ENCODE measurements at places on chromosomes 1 and 21.

DNA sequence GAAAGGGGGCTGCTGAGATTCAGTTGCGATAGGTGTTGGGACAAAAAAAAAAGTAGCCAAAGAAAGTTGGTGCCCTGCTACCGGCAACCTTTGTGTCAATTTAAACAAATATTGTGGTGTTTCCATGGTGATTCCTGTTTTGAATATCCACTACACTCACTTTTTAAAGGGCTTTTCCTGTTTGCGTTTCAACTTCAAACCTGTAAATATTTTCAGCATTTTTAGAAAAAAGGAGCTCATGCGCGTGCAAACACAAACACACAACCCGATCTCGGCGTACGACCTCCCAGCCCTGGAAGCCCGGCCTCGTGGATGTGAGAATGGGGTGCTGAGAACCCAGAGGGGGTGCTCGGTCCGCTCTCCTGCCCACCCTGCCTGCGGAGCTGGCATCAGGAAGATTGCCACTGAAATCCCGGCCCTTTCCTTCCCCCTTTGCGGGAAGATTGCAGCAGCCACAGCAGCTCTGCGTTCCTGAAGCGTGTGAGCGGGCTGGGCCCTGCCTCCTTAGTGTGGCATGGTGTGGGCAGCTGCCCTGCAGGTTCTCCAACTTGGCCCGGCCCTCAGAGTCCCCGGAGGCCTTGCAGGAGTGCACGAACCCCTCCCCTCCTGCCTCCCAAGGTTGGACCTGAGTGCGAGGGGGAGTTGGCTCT lies 34.8 kb downstream of the CASZ1 start:
- DNase-seq: no peak

- no peak for DNase-seq
Measured at GRCh38 chr1:224192082-224192788, 9.2 kb downstream of the DEGS1 start.

GRCh38 chr1:47684964-47685762 lies 247.3 kb downstream of the FOXD2 start:
- DNase-seq: no peak

- DNase-seq: no peak
Measured at GRCh38 chr1:45490121-45490625, 790 bp downstream of the TESK2 start.

DNA sequence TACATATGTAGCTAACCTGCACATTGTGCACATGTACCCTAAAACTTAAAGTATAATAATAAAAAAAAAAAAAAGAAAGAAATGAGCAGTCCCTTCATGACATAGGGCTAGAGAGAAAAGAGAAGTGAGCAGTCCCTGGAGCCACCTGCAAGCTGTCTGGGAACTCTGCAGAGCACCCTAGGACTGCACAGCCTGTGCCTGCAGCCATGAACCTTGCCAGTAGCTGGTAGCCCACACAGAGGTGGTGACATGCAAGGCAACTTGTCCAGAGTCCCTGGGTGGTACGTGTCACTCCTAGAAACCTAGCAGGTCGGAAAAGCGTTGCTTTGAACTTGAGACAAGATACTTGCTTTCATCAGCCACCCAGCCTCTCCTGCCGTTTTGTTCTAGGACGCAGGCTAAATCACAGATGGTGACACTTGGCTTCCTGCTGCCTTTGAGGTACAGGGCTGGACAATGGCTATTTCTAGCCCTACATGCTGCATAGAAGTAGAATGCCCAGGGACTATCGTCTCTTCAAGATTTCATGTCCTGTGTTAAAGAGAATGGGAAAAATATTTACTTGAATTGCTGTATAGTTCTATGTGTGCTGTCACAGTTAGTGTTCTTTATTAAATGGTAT lies 260.9 kb downstream of the LTN1 start:
- DNase-seq: no peak

GRCh38 chr1:7491818-7492173 lies 279.3 kb upstream of the VAMP3 start:
- no peak for DNase-seq

- DNase-seq: no peak
Measured at GRCh38 chr1:43035821-43036741, 77.4 kb upstream of the SLC2A1 start.

- DNase-seq: no peak
Measured at GRCh38 chr1:116389013-116389412, 16.0 kb downstream of the ATP1A1 start.

DNA sequence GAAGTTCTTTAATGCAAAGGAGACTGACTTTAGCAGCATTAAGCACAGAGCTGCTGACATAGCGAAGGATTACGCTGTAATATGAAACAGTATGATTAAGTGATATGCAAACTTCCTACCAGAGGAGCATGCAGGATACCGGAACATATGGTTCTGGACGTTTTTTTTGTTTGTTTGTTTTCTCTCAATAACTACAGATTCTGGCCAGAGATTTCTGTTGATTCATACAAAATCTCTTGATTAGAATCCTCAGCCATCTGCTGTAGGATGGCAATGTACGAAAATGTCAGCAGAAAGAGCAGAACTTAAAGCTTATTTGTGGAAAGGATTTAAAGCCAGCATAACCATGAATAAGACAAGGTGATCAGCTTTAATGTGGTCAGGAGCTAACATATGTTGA lies 970.7 kb downstream of the KCNT2 start:
- DNase-seq: no peak

GRCh38 chr21:37828991-37829390 lies 87.3 kb downstream of the KCNJ6 start:
- DNase-seq: no peak

GRCh38 chr21:35021546-35021945 lies 27.6 kb downstream of the RUNX1 start:
- DNase-seq: no peak

GRCh38 chr1:41806472-41807155 lies 112.1 kb downstream of the HIVEP3 start:
- peak; percentile 53 for DNase-seq

DNA sequence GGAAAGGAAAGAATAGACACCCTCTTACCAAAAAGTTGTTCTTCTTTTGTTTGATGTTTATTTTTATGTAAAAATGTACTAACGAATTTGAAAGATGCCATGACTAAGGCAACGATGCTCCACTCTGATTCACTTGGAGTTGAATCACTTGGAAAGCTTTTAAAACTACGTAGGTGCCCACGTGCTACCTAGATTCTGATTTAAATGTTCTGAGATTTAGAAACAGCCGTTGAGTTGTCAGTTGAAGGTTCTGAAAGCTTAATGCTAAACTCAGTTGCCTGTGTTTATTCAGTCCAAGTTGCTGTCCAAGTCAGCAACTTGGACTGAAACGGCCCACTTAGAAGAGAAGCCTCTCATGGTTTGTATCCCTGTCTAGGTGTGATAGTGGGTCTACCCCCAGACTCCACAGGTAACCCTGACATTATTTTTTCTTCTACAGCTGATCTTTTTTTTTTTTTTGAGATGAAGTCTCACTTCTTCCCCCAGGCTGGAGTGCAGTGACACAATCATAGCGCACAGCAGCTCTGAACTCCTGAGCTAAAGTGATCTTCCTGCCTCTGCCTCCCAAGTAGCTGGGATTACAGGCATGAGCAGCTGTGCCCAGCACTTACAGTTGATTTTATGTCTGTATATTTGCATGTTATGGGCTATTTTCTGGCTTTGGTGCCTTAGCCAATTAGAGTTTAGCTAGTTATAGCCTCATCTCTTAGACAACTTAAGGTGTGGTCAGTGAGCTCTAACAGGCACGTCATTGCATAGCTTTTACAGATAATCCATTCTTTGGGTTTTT lies 1.4 kb upstream of the VAMP4 start:
- no peak for DNase-seq

DNA sequence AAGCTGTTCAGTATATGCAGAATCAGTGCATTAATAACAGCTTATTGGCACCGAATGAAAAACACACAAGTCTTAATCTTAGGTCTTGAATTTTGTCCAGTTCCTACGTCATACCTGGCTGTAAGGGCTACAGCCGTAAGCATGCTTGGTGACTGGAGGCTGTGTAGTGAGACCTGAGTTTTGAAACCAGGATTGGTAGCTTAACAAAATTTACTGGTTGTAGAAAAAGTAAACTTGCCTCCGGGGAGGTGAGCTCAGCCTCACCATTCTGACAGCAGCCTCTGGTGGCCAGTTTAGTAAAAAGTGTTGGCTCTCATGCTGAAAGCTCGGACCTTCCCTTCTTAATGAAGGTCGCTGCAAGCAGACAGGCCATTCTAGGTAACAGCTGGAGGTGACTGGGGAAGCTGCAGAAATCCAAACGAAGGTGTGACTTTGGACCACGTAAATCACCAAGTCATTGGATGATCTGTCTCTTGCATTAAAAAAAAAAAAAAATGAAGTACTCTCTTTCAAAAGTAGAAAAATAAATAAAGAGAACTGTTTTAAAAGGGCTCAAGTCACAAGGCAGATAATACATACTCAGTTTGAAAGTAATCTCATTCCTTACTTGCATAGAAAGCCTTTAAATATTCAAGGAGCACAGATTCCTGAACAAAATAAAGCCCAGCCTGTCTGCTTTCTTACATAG lies 48.9 kb downstream of the HLCS start:
- no peak for DNase-seq

- no peak for DNase-seq
Measured at GRCh38 chr1:107559881-107560280, 405.1 kb downstream of the VAV3 start.

DNA sequence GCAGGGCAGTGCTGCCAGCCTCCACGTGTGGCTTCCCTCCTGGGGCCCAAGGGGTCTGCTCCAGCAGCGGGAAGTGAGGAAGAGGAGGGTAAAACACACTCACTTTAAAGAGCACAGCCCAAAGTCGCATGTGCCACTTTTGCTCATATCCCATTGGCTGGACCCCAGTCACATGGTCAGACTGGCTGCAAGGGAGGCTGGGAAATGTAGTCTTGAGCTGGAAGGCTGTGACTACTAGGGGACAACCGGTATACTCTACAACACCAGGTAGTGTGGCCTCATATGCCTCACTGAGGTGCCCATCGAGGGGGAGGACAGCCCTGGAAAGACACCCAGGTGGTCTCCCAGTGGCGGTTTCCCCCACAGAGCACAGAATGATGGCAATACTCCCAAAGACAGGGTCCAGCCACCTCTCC lies 45.2 kb downstream of the CAMK2N1 start:
- peak; percentile 72 for DNase-seq

DNA sequence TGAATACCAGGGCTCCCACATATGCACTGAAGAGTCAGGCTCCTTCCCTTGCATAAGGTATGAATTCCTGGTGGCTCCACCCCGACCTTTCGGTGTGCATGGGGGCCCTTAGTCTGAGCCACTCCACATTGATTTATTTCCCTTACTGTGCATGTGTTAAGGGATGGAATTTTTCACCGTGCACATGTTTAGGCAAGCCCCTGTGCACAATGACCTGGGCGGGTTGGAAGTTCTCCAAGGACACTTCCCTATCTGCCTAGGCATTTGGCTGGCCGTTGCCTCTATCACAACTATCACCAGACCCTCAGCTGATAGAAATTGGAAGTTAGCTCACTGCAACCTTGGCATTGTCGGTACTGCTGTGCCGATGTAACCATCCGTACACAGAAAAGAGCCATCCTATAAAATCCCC lies 9.7 kb downstream of the S100A6 start:
- no peak for DNase-seq

- DNase-seq: no peak
Measured at GRCh38 chr1:27668121-27668807, 3.7 kb downstream of the IFI6 start.

DNA sequence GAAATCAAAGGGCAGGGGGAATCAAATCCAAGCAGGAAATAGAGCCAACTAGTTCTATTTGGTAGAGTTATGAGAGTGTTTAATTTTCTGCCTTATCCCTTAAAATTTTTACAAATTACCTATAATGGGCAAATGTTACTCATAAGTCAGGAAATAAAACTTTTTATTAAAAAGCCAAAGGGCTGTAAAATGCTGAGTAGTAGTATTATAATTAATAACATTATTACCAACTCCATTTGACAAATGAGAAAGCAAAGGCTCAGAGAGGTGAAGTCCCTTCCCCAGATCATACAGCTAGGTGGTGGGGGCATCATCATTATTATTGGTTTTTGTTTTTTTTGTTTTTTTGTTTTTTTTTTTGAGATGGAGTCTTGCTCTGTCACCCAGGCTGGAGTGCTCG lies 3.4 kb downstream of the SELENON start:
- DNase-seq: no peak

DNA sequence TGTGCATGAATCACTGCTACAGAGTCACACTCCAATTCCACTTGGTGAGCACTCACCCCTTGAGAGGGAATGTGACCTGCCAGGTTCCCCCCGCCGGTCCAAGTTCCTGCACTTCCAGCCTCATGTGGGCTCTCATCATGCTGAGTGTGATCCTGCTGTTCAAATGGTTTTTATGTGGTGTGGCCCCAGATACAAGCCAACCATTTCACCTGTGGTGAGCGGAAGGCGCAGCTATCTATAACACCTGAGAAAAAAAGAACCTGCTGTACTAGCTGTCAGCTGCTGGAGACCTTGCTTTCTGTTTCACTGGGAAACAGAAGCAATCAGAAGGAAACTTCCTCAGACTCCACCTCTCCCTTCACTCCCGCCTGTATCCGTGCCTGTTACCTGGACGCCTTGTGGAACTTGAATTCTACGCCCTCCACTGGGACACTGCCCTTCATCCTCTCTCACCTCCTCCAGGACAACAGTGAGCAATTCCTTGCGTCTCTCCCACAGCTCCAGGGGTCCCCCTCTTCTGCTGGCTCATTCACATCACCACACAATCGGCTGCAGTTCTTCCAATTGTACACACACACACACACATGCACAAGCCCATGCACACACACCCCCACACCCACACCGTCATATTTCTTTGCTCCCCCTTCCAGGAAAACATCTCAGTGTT lies 64.4 kb upstream of the RPL11 start:
- peak; percentile 55 for DNase-seq

- no peak for DNase-seq
Measured at GRCh38 chr1:15176898-15177665, 23.5 kb downstream of the TMEM51 start.

GRCh38 chr1:39969048-39969447 lies 14.1 kb downstream of the MFSD2A start:
- DNase-seq: no peak

GRCh38 chr1:233245191-233245765 lies 50.2 kb downstream of the PCNX2 start:
- DNase-seq: no peak

GRCh38 chr21:45421071-45421845 lies 16.3 kb downstream of the COL18A1 start:
- no peak for DNase-seq

GRCh38 chr1:11680270-11681070 lies 478 bp downstream of the MAD2L2 start:
- DNase-seq: no peak

DNA sequence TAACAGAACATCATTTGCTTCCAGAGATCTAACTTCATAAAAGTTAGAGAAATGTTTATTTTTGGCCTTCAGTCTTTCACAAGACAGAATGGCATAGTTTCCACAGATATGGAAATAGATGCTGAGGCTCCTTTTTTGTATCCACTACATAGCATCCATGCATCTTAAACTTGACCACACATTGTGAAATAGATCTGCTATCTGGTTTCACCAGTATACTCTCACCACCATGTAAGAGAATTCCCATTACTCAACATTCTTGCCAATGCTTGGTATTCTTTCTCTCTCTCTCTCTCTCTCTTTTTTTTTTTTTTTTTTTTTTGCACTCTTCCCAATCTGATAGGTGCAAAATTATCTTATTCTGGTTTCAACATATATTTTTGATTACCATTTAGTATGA lies 52.1 kb upstream of the PRMT6 start:
- DNase-seq: no peak

- DNase-seq: no peak
Measured at GRCh38 chr21:41993744-41994143, 16.4 kb downstream of the ZBTB21 start.

Measured in GM13976 (cell line).